ENCODE measurements at places on chromosomes 5 and 9. TPM values are rescaled to one million over a fixed set of nuclear protein-coding genes. Genes with fewer than 3 reads are reported as not detected.

Gene ANKRD33B
- 4.8 TPM for total RNA-seq

Gene SHOC1
- not detected for total RNA-seq

Gene HRH2
- total RNA-seq, result 26.8 TPM

Gene PHPT1
- 89.0 TPM for total RNA-seq

Gene THBS4
- 0.47 TPM for total RNA-seq

Gene ANKRD20A1
- not detected for total RNA-seq

Gene S100Z
- total RNA-seq, result 1.4 TPM

DNA sequence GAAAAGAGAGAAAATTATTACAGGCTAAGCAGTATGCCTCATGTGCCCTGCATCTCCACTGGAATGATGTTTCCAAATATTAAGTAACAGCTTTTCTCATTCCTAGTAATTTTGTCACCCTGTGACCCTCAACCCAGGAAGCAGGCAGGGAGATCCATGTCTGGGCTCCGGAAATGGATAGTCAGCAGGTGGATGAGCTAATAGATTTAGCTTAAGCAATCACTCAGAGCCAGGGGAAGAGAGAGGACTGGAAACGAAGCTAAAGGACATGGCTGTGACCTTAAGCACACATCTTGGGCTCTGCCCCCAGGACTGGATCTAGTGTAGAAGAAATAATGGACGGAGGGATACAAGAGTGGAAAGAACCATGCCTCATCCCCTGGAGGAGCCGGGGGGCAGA, 89.5 kb downstream of the ARSB start:
- DNase-seq, result no peak
- H3K27ac ChIP-seq, result no peak overlapping the region
- no peaks in the 10 kb centered on the region for H3K4me1 ChIP-seq
- H3K27me3 ChIP-seq, result peaks cover 6% of the 10 kb centered on the region

DNA sequence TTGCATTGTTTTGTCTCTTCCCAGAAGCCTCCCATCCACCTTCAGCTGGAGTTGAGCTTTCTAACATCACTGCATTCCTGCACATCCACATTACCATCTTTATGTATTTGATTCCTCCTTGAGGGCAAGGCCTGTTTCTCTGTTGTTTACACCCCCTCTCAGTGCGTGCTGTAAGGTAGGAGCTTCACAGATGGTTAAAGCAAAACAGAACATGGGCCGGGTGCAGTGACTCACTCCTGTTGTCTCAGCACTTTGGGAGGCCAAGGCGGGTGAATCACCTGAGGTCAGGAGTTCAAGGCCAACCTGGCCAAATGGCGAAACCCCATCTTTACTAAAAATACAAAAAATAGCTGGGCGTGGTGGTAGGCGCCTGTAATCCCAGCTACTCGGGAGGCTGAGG, 110.9 kb downstream of the KCNIP1 start:
- peaks cover 6% of the 10 kb centered on the region for H3K4me1 ChIP-seq
- peaks cover 5% of the 10 kb centered on the region for H3K27me3 ChIP-seq
- no peak for DNase-seq
- no peak overlapping the region for H3K27ac ChIP-seq
- H3K4me3 ChIP-seq, result no peak overlapping the region

DNA sequence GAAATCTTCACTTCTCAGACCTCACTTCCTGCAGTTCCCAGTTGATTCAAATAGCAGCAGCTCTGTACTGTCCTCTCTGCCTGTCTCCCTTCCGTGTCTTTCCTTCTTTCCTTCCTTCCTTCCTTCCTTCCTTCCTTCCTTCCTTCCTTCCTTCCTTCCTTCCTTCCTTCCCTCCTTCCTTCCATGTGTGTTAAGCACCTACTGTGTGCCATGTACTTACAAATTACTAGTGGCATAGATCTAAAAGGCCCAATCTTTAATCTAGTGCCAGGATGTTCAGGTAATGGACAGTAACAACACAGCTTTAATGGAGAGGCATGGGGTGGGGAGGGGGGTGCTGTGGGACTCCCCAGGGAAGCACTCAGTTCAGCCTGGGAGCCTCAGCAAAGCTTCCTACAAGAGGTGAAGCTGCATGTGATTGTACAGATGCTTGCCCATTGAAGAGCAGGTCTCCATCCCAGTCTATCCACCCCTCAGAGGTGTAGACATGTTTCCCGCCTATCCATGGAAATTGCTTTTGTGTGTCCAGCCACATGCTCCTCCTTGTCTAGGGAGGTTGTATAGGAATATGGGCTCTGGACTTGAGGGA, 106.0 kb downstream of the RGS3 start:
- H3K27ac ChIP-seq, result no peak overlapping the region

- peaks cover 40% of the 10 kb centered on the region for H3K4me1 ChIP-seq
- H3K27me3 ChIP-seq, result peaks cover 8% of the 10 kb centered on the region
- H3K36me3 ChIP-seq, result peaks cover 13% of the 10 kb centered on the region
- H3K4me3 ChIP-seq, result no peak overlapping the region
- no peak for DNase-seq
Measured at GRCh38 chr5:159342840-159343239, 12.6 kb upstream of the IL12B start.

DNA sequence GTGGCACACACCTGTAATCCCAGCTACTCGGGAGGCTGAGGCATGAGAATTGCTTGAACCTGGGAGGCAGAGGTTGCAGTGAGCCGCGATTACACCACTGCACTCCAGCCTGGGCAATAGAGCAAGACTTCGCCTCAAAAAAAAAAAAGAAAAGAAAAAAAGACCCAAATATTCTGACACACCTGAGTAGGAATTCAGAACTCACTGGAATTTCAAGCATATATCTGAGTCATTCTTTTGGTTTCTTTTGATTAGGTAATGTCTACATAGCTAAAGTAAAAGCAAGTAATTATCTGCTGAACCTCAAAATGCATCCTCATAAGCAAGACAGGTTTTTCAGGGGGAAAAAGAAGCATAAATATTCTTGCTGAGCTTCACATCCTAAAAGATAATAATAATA, 35.9 kb downstream of the ANKRD31 start:
- no peaks in the 10 kb centered on the region for H3K27me3 ChIP-seq
- no peaks in the 10 kb centered on the region for H3K4me1 ChIP-seq

DNA sequence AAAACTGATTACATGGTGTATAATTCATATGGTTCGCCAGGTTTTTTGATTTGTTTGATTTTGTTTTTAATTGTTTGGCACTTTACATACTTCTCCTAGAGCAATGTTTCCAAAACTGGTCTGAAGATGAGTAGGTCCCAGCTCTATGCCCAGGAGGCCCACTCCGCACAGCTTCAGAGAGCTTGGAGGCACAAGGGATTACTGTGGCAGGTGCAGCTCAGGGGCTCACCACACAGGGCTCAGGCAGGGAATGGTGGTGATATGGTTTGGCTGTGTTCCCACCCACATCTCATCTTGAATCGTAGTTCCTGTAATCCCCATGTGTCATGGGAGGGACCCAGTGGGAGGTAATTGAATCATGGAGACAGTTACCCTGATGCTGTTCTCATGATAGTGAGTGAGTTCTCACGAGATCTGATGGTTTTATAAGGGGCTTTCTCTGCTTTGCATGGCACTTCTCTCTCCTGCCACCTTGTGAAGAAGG, 296.6 kb downstream of the MED10 start:
- DNase-seq, result no peak
- H3K27ac ChIP-seq, result no peak overlapping the region

GRCh38 chr5:60639544-60639943, 60.4 kb downstream of the DEPDC1B start:
- H3K4me3 ChIP-seq, result no peak overlapping the region
- no peaks in the 10 kb centered on the region for H3K27me3 ChIP-seq
- no peaks in the 10 kb centered on the region for H3K4me1 ChIP-seq
- DNase-seq, result no peak
- peaks cover 71% of the 10 kb centered on the region for H3K36me3 ChIP-seq
- H3K27ac ChIP-seq, result no peak overlapping the region

DNA sequence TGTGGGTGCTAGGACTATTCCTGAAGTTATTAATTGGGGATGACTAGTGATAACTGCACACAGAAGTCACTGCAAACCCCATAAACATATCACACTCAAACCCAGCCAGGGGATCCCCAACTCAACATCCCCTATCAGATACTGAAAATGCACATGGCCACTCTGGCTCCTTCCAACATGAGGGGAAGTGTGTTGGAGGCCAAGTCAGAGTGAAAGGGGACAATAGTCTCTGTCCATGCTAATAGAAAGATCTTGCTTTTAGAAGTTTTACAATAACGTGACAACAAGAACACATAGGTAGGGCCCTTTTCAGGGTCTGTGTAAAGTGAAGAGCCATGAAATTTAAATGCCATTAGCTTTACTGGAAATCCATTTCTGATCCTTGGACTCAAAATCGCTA, 98.8 kb upstream of the SEMA6A start:
- no peak overlapping the region for H3K4me3 ChIP-seq
- no peaks in the 10 kb centered on the region for H3K36me3 ChIP-seq
- H3K27me3 ChIP-seq, result no peaks in the 10 kb centered on the region
- no peak overlapping the region for H3K27ac ChIP-seq

DNA sequence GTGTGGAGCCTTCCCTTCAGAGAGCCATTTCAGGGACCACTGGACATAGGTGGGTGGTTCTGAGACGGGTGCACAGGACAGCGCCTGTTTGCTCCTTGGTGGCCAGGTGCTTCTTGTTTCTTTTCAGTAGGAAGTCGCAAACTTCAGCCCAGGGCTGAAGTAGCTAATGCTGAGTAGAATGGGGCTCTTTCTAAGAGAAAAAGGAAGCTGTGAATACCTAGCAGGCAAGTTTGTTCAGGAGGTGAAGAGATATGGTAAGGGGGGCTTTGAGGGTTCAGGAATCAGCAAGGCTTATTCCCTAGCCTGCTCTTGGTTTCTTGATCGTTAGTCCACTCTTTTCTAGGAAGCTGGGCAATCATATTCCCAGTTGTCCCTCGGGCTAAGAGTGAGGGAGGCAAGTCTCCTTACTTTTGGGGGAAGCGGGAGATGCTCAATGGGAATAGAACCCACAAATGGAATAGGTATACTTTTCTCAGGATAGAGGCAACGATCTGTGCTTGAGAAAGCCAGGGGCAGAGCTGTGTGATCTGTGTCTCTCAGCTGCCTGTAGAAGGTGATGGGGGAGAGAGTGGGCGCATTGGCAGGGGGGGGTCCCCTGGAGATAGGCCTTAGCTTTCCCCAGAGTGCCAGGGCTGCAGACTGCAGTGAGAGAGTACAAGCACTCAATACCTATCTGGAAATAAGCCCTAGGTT, 1.9 kb upstream of the PURA start:
- no peak overlapping the region for H3K27ac ChIP-seq
- no peak for DNase-seq
- H3K4me3 ChIP-seq, result peak overlapping the region; percentile 97
- peaks cover 5% of the 10 kb centered on the region for H3K36me3 ChIP-seq
- peaks cover 48% of the 10 kb centered on the region for H3K4me1 ChIP-seq
- peaks cover 18% of the 10 kb centered on the region for H3K27me3 ChIP-seq

DNA sequence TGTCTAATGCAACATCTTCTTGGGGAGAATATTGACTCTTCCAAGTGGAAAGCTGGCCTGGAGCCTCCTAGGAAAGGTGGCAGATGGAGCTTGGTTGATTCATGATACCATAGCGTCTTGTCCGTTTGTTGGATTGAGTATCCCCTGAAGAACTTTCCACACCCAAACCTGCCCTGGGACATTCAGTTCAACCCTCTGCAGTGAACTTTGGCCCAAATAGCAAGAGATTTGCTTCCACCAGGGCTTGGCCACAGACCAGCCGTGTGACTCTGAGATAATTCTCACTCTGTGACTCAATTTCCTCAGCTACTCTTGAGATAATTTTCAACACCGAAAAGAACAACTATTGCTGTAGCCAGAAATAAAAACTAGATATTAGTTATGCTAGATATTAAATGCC, 108.0 kb upstream of the RAD23B start:
- H3K36me3 ChIP-seq, result no peaks in the 10 kb centered on the region
- H3K4me1 ChIP-seq, result peaks cover 4% of the 10 kb centered on the region
- H3K27ac ChIP-seq, result no peak overlapping the region
- DNase-seq, result no peak
- H3K27me3 ChIP-seq, result peaks cover 8% of the 10 kb centered on the region

GRCh38 chr5:176535664-176536131, 1.5 kb downstream of the RNF44 start:
- H3K27me3 ChIP-seq, result no peaks in the 10 kb centered on the region
- peak; percentile 47 for DNase-seq
- H3K27ac ChIP-seq, result peak overlapping the region; percentile 99
- H3K36me3 ChIP-seq, result peaks cover 17% of the 10 kb centered on the region
- peaks cover 55% of the 10 kb centered on the region for H3K4me1 ChIP-seq

DNA sequence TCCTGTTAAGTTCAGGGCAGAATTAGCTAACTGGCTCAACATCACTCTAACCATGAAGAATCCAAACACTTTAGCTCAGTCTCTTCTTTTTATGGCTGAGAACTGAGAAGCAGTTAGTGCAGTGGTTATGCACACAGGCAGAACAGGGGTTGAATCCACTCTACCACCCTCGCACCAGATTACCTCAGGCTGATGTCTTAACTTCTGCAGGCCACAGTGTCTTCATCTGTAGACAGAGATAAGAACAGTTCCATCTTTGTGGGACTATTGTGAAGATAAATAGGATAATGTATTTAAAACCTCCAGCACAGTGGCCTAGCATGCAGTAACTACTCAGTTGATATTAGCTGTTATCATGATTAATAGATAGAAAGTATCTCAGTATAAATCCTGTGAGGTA, 54.8 kb downstream of the FAM114A2 start:
- no peaks in the 10 kb centered on the region for H3K36me3 ChIP-seq
- H3K4me3 ChIP-seq, result no peak overlapping the region
- no peak overlapping the region for H3K27ac ChIP-seq
- peaks cover 2% of the 10 kb centered on the region for H3K27me3 ChIP-seq
- no peak for DNase-seq

DNA sequence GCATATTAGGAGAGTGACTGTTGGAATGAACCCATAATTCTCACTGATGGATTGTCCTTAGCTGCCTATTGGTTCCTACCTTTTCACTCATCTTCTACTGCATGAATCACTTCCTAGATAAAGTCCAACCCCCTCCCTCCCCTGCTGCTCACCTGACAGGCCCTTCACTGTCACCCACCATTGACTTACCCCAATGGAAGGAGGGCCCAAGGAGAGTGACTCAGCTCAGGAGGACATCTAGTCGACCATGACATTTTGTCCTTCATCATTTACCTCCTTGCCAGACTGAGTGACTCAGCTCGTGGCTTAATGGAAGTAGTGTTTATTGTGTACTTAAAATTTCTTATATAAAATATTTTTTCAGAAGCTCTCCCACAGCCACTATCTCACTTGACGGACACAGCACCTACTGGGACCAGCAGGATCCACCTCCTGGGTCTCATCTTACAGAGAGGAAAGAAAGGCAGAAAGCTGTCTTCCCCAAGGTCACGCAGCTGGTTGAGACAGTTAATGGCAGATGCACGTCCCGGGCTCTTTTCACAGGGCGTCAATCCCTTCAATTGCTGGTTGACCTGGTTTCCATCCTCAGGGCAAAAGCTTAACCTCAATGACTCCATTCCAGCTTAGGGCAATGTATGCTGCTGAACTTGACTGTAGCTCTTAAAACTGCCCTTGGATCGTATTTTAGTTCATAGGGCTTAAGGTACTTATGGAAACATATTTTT, 142.3 kb downstream of the MARCHF11 start:
- H3K27ac ChIP-seq, result no peak overlapping the region
- no peaks in the 10 kb centered on the region for H3K4me1 ChIP-seq
- no peaks in the 10 kb centered on the region for H3K36me3 ChIP-seq
- no peak for DNase-seq
